ENCODE measurements at places on chromosomes 1 and 21. TPM values are rescaled to one million over a fixed set of nuclear protein-coding genes. Genes with fewer than 3 reads are reported as not detected.

Gene IL19
- not detected for total RNA-seq

DNA sequence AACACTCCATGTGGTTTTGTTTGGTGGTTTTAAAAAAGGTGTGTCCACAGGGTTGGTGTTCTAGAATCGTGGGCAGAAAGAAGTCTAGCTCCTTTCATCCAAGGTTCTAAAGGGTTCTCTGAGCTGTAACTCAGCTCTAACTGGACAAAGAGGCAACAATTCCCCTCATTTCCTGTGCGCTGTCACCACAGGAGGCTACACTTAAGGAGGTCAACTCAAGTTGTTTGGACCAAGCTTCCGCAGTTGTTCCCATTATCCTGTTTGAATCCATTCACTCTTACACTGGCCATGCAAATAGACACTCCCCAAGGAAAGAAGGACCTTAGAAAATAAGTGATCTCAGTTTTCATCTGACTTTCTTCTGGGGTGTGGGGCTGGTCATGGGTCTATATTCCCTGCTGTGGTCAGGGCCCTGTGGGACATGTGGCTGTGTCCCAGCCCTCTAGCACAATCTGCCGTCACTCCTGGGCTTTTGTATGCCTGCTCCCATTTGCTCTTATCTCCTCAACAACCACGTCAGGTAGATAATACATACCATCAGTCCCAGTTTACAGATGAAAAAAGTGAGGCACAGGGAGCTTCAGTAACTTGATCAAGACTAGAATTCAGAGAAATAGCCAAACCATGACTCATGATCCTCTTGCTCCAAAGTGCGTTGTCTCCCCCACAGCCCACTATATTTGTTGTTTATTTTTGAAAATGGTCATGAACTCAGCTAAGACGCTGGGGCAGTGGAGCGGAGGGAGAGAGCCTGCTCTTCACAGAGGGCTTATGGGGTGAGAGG is 103.6 kb downstream of the RHOU start:
- DNase-seq = no peak

DNA sequence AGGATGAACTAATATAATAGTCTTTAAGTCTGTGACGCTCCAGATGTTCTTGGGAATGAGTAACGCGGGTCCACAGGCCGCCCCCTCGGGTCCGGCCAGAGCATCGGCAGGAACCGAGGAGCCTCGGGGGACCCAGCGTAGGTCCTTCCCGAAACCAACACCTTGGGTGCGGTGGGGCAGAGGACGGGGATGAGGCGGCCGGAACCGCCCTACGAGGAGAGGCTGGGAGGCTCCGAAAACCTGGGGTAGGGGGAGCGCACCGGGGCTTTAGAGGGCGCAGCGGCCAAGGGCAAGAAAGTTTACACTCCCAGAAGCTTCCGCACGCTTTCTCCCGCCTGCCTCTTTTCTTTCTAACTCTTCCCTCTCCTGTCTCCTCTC is 7.1 kb downstream of the DMRTA2 start:
- DNase-seq = no peak

- no peak for DNase-seq
Observed at GRCh38 chr1:65009176-65009575, 42.8 kb upstream of the JAK1 start.

Gene PGLYRP4
- total RNA-seq = not detected

Measured in activated naive CD8-positive, alpha-beta T cell treated with anti-CD3 and anti-CD28 coated beads, Interleukin-2, amount 10 ng/mL, durations not matched to agents 7 days and 5 days (primary cell).